ENCODE measurements at places on chromosomes 16 and 17.

GRCh38 chr16:57941016-57941664, 29.8 kb downstream of the CNGB1 start:
- no peak for DNase-seq

DNA sequence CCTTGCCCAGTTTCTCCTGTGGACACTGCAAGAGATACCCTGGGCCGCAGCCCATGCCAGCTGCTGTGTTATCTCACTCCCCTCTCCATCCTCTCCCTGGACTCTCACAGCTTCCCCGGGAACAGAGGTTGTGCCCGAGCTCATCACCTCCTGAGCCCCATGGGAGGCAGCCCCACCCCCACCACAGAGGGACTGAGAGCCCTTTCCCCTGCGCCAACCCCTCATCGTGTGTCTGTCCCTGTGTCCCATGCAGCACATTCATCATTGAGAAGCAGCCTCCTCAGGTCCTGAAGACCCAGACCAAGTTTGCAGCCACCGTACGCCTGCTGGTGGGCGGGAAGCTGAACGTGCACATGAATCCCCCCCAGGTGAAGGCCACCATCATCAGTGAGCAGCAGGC, 12.7 kb downstream of the STAT5A start:
- no peak for DNase-seq

DNA sequence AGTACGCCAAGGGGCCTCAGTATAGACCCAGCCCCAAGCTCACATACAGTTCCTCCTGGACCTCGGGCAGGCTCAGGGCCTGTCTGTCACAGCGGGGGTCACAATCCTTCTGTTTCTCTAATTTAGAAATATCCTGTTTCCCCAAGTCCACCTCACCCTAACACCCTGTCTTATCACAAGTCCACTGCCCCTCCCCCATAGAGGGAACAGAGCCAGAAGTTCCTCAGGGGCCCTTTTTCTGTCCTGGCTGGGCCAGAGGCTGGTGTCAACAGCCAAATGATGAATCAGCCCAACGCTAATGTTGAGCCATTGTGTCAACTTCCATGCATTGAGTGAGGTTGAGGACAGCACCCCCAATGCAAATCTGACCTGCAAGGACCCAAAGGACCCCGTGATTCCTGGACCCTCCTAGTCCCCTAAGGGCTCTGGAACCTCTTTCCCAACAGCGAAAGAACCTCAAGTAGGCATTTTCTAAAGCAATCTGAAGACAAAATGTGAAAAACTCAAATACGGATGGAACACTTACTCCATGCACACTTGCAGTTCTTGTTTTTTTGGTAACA, 58.6 kb downstream of the PECAM1 start:
- DNase-seq: no peak

GRCh38 chr16:88487124-88487432, 34.0 kb downstream of the ZFPM1 start:
- no peak for DNase-seq

GRCh38 chr17:7700510-7700909, 4.5 kb upstream of the EFNB3 start:
- no peak for DNase-seq

DNA sequence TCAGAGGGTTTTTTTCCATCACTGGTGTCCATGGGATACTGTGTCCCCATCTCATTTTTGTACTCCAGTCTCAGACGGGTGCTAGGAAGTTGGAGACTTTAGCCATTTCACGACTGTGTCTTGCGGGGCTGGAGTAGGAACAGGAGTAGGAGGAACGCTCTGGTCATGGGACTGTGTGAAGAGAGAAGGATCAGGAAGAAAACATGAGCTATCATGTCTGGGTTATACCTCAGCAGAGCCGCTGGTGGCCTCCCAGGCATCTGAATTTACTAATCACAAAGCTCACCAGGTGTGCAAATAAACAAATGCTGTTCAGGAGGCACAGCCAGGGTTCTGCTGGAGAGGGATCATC, 225.4 kb downstream of the SEC14L1 start:
- DNase-seq: no peak

- DNase-seq: no peak
Observed at GRCh38 chr16:31714903-31715504, 158.6 kb upstream of the ZNF267 start.

DNA sequence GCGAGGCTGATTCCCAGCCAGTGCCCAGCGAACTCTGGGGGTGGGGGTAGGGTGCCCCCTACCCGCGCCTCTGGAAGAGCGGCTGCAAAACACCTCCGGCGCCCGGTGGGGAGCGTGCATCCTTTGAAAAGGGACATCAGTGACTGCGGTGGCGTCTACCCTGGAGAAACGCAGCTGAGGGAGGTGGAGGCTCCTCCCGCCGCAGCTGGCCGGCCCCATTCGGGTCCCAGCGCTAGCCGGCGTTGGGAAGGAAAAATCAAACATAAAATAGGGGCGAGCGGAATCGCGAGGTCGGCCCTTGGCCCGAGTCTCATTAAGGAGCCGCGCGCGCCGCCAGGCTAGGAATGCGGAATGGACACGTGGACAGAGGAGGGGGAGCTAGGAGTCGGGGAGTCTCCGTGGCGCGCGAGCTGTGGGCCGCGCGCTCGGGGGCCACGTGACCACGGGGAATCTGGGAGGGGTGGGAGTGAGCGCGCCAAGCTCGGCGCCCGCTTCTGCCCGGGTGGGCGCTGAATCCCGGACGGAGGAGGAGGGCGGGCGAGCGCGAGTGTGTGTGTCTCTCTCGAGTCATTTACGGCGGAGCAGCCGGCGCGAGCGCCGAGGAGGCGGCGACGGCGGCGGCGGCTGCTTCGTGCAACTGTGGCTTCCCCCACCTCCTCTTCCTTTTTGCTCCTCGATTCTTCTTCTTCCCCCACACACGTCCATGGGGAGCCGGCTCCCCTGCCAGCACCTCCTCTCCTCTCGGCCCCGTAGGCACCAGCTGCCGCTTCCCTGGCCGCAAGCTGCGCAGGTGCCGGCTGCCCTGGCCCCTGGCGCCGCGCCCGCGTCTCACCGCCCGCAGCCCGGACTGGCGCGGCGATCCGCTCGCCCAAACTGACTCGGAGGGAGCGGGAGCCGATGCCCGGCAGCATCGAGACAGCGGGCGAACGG, at the start of gene TMEM132E:
TMEM132E (plus strand) TSS at position 566 of the 930 bp plus-strand sequence. CDS start 1,495 bp downstream, outside the sequence.
- DNase-seq: no peak

DNA sequence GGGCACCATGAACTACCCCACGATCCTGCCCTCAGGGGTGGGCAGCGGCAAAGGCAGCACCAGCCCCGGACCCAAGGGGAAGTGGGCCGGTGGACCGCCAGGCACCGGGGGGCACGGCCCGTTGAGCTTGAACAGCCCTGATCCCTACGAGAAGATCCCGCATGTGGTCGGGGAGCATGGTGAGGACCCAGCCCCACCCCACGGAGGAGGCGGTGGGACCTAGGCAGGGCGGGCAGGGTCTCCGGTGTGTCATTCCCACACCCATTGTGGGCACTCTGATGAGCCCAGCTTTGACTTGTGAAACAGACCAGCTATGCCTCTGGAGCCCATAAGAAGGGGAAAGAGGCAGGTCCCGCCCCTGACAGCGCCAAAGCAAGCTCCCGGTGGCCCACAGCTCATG, 22.8 kb downstream of the TPSG1 start:
- no peak for DNase-seq

DNA sequence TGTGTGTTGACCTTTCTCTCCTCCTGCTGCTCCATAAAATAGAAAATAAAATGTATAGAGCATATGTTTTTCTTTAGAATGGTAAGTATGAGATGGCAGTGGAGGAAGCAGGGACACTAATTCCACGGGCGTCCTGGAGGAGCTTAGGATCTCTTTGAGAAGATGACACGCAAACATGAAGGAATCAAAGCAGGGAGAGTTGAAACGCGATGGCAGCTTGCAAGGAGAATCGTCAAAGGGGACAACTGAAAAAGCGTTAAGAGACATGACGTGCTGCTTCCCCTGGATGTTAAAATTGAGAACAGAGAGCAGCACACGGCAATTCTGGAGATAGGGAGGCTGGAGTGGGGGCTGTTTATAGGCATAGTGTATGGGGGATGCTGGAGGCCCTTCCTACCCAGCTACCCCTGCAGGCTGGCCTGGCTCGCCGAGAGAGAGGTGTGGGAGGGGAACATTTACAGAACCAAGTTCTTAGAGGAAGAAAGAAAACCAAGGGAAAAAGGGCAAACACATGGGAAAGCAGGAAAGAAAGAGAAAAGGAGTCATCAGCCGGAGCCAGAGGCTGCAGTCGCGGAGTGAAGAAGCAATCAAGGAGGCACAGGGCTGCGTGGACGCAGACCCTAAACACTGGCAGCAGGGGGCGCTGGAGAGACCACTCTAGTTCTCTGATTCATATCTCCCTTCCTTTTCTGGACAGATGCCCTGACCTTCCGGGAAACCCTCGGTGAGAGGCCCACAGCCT, 55.8 kb downstream of the MYH13 start:
- no peak for DNase-seq

- no peak for DNase-seq
Observed at GRCh38 chr17:73823684-73824083, 179.4 kb upstream of the SDK2 start.

- no peak for DNase-seq
Observed at GRCh38 chr16:6381896-6382295, 950.7 kb upstream of the RBFOX1 start.

DNA sequence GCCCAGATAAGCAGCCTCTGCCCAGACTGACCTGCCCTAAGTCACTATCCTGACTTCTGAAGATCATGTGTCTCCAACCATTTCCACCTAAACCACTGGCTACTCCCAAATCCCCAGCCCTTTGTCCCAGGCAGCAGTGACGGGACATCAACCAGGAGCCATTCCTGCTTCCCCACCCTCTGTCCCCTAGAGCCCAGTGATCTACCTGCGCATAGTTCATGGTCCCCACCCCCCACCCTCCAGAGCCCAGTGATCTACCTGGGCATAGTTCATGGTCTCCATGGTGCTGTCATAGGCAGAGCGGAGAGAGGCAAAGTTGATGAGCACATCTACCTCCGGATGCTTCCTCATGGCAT, 26.8 kb downstream of the ACLY start:
- DNase-seq: no peak

- DNase-seq: no peak
Observed at GRCh38 chr17:8798176-8798845, 854 bp downstream of the MFSD6L start.

GRCh38 chr16:77789085-77790008, 983 bp downstream of the VAT1L start:
- no peak for DNase-seq

DNA sequence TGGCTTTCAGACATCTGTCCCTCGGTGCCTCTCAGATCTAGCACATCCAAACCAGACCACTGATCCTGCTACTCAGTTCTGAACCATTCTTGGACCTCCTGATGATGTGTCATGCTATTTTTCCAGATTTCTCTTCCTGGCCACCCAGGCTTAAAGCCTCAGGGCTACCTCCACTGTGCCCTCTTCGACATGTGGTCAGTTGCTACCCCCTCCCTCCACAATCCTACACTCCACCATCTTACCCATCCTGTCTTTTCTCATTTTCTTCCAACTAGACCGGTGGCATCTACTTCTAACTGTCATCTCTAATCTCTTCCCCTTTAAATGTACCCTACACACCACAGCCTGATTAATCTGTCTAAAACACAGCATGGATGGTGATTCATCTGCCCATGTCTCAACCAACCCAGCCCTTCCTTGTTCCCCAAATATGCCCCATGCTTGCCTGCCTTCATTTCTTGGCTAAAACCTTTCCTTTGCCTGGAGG, 478.6 kb downstream of the SLC39A11 start:
- no peak for DNase-seq

GRCh38 chr17:48563385-48563838, 14.7 kb downstream of the HOXB4 start:
- no peak for DNase-seq

- DNase-seq: no peak
Observed at GRCh38 chr17:29060475-29060874, 17.5 kb downstream of the PIPOX start.

DNA sequence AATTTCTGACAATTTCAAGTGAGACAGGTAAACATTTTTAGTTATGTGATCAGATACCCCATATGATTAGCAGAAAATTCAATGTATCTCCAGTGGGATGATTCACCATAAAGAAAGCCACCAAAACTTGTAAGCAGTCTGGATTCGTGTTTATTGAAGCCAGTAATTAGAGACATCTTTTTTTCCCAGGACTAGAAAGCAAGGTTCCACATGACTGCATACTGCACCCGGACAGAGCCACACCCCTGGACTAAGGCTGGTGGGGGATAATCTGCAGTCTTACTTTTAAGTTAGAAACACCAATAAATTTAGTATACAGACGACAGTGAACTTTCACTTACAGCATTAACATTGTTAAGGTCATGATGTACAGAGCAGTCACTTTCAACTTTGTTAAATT, 24.2 kb upstream of the CMTM4 start:
- no peak for DNase-seq

DNA sequence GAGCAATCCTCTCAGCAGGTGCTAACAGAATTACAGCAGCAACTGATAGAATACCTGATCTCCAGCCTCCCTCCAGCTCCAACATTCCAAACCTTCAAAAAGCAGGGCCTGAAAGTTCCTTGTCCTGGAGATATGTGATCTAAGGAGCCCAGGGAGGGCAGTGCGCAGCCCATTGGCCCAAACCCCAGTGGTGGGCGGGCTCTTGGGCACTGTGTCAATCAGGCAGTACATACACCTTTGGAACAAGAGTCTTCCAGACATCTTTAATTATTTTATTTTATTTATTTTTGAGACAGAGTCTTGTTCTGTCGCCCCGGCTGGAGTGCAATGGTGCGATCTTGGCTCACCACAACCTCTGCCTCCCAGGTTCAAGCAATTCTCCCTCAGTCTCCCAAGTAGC, 24.2 kb downstream of the SLC12A3 start:
- DNase-seq: no peak

GRCh38 chr17:29143894-29144293, 36.3 kb downstream of the MYO18A start:
- DNase-seq: no peak

- DNase-seq: no peak
Observed at GRCh38 chr16:28202147-28202746, 9.5 kb downstream of the XPO6 start.

DNA sequence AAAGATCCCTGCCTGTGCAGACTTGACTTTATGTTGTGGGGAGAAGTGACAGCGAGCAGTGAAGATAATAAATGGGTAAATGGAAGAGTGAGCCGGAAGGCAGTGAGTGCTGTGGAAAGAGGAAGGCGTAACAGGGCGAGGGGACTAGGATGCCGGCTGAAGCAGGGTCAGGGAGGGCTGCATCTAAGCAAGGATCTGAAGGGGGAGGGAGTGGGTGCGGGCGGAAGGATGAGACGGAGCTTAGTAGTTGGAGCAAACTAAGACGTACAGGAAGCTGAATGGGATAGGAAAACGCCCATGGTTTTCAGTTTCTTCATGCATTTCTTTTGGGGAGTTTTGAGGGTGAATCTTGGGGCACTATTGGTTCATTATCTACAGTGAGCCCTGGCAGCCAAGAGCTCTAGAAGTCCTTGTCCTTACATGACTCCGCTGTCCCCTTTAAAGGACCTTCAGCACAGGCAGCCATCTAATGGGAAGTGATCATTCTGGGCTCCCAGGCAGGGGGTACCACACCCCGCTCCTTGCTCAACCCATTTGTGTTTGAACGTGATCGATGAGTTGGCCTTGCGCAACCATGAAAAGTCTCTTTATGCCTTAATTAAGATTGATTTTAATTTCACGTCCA, 10.4 kb upstream of the NAT9 start:
- DNase-seq: no peak

GRCh38 chr16:5108505-5109158, 11.0 kb upstream of the EEF2KMT start:
- DNase-seq: no peak

All from left renal cortex interstitium (tissue), 4 donors.